ENCODE measurements at places on chromosomes 16 and 17.

DNA sequence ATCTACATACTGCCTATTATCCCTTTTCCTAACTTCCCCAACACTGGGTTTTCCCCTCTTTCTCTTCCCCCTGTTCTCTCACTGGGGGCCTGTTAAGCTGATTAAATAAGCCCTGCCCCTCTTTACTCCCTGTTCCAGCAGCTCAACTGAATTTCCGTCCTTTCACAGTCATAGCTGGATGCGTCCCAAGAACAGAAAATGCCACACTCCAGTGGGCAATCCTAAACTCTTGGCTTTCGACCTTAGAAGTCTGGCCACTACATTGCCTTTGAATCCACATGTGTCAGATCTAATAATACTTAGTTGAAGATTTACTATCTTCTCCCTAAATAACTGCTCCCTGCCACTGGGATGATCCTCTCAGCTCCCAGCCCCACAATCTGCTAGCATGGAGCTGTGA lies 34.5 kb downstream of the KCNJ16 start:
- no peak for DNase-seq

DNA sequence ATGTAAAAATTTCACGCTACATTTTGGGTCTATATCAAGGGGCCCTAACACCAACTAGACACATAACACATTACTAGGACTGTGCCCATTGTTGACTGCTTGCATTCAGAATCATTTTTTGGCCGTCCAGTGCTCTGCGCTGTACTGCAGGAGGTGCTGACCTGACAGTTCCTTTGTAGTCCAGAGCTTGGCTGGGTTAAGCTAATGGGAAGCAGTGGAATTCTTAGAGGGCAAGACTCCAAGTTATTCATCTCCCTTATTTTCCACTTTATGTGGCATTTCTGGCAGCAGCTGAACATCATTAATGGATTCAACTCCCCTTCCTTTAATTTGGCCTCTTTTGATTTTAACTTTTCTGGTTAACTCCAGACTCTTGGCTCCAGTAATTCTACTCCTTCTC lies 351.7 kb downstream of the CDH8 start:
- DNase-seq: no peak

DNA sequence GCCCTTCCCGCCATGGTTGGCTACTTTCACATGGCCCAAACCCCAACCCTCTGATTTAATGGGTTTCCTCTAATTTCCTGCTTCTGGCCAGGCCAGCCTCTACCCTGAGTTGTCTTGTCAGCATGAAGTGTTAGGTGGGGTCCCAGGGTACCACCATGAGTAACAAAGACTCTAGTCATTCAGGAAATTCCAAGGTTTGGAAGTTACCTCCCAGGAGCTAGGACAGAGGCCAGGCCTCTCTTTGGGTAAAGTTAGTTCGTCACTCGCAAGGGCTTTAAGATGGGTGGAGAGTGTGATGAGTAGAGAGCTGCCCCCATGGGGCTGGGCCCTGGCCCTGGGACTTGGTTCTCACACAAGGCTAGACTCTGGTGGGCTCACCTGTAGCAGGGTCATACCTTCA lies 54.6 kb downstream of the PLD6 start:
- no peak for DNase-seq

GRCh38 chr17:61149862-61150362 lies 249.7 kb upstream of the TBX2 start:
- peak; percentile 40 for DNase-seq

GRCh38 chr16:55925242-55925641 lies 50.1 kb upstream of the CES5A start:
- no peak for DNase-seq

DNA sequence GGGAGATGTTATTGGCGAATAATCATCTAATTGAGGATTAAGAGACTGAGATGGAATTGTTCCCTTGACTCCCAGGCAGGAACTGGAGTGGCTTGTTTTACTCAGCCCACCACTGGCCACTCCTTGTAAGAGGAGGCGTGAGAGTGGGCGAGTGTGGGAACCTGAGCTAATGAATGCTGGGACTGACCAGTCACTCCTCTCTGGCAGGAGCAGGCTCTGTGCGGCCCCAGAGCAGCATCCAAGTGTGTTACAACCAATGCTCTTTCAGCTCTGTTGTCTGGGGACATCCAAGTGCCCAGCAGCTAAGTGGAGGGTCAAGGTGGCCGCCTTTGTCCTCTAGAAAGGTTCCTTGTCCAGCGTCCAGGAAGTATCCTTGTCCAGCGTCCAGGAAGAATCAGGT lies 739.9 kb downstream of the CDH8 start:
- no peak for DNase-seq

- DNase-seq: no peak
Measured at GRCh38 chr16:86669285-86669805, 91.0 kb downstream of the FOXL1 start.

DNA sequence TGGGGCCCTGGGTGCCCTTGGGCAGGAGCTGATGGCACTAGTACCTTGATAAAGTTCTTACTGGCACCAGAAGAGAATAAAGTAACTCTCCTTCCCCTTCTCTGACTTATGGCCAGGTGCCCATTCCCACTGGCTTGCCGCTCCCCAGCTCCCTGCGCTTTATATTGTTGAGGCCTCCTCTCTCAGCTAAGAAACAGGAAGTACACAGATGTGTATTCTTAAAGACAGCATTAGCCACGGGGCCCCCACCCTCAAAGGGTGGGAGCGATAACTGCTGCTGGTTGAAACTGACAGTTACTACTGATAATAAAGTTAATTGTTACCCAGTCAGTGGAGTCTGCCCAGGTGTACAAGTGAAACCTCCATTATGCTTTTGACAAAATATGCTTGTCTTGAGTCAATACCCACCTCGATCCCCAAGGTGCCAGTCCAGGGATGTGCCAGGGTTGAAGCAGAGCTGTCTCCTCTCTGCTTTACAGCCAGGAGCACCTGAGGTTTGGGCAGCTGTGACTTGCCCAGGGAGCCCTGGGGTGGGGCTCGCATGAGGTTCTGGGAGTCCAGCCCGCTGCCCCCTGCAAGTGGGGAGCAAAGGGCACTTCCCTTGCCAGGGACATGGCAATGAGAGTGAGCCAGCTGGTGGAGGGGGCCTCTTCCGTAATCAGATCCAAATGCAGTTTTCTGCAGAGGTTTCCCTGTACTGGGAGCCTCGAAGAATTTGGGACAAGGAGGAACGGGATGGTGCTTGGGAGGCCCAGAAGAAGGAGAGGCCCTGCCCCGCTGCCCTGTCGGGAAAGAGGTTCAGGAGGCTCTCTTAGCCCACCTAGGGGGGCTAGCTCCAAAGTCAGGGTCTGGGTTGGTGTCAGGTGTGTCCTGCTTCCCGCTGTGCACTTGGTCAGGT lies 5.4 kb upstream of the CLDN9 start:
- DNase-seq: no peak

- DNase-seq: no peak
Measured at GRCh38 chr16:88317613-88317965, 65.2 kb upstream of the ZNF469 start.

GRCh38 chr17:5000237-5000639 lies 2.5 kb downstream of the KIF1C start:
- no peak for DNase-seq

DNA sequence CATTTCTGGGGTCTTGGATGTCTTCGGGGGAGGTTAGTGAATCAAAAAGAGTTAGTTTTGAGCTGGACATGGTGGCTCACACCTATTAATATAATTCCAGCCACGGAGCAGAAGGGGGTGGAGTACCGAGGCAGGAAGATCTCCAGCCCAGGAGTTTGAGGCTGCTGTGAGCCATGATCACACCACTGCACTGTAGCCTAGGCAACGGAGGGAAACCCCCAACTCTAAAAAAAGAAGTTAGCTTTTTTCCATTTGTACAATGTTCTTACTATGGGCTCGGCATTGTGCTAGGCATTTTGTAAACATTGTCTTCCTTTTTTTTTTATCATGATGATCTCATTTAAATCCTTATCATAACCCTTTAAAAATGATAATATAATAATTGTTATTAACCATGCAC lies 8.3 kb upstream of the SNF8 start:
- no peak for DNase-seq

DNA sequence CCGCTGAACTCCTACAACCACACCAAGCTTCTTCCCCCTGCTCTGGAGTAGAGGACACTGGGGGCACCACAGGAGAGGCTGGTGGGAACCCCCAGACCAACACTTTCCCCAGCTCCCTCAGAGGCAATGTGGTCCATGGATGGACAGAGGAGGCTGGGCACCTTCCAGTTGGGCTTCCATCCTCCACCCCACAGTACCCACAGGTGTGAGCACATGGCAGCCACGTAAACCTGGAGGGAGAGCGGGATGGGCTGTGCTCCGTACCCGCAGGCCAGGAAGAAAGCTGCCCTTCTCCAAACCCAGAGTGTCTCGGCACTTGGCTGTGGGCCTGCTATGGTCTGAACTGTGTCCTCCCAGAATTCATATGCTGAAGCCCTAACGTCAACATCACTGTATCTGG lies 1.7 kb downstream of the SGSH start:
- DNase-seq: no peak

DNA sequence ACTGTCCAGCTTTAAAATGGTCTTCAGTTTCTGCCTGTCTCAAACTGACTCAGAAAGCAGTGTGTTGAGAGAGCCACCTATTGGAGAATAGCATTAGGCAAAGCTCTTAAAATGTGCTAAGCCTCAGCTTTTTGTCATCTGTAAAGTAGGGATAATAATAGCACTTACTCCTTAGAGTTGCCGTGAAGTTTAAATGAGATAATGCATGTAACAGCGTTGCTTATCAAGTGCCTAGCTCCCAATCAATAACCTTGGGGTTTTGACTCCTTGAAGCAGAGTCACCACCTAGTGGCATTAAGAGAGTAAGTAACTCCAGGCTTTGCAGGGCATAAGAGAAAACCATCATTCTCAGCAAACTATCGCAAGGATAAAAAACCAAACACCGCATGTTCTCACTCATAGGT lies 163.3 kb downstream of the HS3ST2 start:
- DNase-seq: no peak

GRCh38 chr17:51045621-51046020 lies 75.0 kb downstream of the SPAG9 start:
- DNase-seq: no peak

GRCh38 chr17:60311936-60312335 lies 80.0 kb downstream of the USP32 start:
- no peak for DNase-seq

DNA sequence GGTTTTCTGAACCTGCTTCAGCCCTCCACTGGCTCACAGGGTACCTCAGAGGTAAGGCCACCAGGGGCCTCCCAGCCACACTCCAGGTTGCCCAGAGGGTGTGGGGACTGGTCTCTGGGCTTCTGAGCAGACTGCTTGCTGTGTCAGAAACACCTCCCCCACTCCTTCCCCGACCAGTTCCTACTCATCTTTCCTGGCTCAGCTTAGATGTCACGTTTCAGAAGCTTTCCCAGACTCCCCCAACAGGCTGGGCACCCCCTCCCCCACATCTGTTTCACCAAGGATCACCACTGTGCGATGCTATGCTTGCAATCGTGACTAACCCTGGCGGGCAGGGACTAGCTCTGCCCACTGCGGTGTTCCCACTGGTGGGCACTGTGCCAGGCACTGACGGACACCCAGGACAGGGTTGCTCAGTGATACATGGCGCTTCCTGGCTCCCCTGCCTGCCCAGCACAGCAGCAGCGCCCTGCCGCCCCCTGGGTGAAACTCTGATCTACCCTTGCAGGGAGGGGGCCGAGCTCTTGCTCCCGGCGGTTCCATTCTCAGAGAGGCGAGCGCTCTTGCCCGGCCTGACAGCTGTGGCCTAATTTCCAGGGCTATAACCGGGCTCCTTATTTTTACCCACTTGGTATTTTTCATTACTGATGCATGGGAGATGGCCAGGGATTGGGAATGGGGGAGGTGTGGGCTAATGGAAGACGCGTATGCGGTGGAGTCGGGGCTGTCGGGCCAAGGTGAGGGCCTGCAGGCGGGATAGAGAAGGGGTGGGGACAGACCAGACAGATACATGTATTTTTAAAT lies 29.4 kb upstream of the MTSS2 start:
- no peak for DNase-seq

DNA sequence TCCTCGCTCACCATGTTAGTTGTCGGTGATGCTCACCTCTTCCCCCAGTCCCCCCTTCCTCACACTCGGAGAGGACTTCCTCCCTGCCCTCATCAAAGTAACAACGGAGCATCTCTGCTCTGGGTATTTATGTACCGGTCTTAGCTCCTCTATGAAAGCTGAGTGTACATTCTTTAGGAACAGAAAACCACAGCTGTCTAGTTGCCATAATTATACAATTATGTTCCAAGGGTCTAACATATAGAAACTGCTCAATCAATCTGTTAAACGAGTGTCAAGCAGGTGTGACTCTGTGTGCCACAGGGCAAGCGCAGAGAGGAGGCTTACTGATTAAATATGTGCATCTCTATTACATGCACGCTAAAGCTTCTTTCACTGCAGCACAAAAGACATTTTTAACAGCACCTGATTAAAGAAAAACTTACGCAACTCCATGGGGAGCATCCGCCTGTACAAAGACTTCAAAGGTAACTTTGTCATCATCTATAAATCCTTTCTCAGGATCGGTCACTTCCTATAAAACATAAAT lies 37.8 kb downstream of the LITAFD start:
- no peak for DNase-seq

DNA sequence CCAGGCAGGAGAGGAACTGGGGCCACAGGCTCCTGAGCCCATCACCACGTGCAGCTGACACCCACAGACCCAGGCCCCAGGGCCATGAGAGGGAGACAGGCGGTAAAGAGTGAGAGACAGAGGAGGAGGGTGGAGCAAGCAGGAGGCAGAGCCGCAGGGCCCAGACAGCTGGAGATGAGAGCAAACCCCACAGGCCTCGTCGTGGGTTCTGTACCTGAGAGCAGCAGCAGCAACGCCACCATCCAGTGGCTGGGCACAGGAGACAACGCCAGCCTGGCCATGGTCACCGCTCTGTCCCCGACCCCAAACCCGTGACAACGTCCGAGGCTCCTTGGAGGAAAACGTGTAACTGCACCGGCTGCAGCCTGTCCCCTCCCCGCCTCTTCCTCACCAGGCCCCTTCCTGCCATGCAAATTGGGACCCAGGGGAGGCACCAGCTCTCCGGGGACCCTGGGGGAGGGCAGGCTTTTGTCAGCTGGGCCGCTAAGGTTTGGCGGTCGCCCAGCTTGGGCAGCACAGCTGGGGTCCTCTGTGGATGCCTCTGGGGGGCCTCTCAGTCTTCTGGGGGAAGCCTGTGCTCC lies at the start of gene CD79B:
CD79B (minus strand) TSS at position 351 of the 581 bp plus-strand sequence; CDS start at position 281, 70 bp downstream.
- DNase-seq: no peak

DNA sequence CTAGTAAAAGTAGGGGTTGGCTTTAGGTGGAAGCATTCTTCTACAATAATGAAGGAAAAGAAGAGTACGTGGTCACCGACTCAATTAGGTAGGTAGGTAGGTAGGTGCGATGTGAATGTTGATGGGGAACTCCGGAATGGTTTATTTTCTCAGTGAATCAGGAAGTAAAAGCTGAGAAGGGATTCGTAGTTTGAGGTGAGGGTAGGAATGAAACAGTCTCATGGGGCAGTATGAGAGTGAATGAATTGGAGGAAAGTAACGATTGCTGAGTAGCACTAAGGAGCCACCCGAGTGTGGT lies 13.9 kb downstream of the PER1 start:
- no peak for DNase-seq
